ENCODE measurements at places on chromosomes 2 and 18.

GRCh38 chr2:151161821-151162551 lies 99.7 kb downstream of the RBM43 start:
- DNase-seq = no peak

DNA sequence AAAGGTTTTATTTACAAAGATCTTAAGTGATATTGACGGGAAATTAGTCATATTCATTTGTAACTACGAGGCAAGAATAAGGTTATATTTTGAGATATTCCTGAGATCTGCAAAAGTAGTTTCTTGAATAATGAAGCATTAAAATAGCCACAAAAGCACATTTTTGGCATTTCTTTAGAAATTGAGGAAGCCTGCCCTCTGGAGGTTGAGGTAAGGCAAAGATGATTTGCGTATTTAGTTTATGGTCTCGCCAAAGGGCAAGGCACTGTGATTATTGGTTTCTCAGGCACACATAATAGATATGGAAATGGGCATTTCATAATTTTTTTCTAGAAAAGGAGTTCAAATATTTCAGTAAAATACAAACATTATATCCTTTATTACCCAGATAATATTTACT lies 143.7 kb upstream of the RPRM start:
- DNase-seq = no peak

DNA sequence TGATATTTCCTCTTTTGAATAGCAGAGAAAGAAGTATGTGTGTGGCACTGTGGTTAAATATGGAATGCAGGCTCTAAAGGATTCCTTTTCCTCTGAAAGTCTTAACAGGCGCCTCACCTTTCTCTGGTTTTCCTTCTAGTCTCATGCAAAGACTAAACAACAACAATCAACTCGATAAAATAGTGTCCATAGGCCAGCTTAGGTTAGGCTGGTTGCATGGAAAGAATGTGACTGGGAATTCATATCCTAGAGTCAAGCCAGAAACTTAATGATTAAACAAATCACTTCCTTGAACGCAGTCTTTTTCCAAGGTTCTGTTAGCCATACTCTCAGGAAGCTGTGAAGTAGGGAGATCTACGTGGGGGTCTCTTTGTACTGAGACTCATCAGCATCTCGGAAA lies 800.8 kb upstream of the ID2 start:
- DNase-seq = no peak

DNA sequence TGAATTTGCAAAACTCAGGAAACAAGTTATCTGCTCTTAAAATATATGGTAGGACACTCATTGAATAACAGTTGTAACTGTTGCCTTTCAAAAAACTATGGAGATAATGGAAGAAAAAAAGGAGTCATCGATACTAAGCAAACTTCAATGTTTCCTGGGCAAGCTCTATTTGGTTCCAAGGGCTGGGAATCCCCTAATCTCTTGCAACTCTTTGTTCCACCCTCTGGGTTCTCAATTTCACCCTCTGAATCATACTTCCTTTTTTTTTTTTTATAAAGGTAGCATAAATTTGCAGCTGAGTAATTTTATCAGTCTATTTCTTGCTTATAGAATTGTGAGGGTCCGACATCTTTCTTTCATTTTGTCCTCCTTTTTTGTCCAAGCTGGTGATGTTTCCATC lies 36.7 kb downstream of the SLC9A4 start:
- DNase-seq = peak; percentile 22

DNA sequence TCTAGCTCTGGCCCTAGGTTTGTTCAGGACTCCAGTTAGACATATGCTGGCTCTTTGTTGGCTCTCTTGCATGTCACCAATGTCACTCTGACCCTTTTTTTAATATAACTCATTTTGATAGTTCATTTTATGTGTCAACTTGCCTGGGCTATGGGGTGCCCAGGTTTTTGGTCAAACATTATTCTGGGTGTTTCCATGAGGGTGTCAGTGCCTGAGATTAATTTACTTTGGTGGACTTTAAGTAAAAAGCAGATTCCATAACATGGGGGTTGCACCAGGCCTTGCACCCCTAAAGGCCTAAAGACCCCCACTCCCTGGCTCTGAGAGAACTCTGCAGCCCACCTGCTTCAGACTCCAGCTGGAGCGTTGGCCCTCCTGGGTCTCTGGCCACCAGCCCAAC lies 48.1 kb upstream of the SNTG2 start:
- no peak for DNase-seq

GRCh38 chr18:49172246-49172645 lies 221.5 kb upstream of the SMAD7 start:
- DNase-seq = no peak

DNA sequence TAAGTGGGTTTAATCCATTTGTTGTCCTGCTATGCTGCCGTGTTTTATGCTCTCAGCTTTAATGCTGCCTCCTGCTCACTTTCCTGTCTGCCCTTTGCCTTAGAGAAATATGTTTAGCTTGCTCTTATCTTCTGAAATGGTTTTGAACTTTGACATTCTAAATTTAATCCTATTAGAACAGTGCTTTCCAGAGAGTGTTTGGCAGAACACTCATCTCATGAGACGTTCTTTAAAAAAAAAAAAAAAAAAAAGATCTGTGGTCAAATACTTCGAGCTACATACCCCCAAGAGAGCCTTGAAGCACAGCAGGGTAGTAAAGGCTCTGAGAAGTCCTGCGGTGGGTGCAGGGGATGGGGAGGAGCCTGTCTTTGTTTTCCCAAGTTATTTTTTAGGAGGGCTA lies 161.3 kb downstream of the SPP2 start:
- no peak for DNase-seq

DNA sequence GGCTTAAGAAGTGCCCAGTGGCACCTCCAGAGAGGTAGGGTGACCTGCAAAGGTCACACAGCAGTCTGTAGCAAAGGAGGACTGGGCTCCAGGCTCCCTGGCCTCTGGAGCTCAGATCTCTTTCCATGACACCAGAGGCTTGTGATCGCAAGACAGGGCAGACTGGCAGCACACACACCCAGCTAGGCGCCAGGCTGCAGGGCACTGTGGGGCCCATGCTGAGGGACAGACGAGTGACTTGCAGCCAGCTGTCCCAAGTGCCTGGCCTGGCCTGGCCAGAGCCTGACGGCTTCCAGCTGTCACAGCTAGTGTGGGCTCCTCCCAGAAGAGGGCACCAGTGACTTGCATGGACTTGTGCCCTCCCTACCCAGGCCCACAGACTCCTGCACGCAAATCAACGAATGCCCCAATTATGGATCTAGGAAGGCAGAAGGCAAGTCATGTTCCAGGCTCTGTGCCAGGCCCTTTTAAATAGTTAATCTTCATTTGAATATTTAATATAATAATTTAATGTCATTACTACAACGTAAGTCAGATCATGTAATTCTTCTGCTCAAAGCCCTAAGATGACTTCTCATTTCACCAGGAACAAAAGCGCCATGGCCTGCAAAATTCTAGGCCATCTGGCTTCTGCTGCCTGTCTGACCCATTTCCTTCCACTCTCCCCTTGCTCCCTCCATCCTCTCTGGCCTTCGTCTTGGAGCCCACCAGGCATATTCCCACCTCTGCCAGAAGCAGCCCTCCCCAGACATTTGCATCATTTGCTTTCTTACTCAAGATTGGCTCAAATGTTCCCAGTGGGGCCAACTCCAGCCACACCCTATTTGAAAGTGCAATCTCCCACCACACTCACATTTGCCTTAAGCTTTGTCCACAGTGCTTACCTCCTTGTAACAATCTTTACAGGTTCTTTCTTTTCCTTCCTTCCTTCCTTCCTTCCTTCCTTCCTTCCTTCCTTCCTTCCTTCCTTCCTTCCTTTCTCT lies 3.7 kb upstream of the SPEG start:
- peak; percentile 22 for DNase-seq

- DNase-seq = peak; percentile 62
Observed at GRCh38 chr2:160210599-160211138, 10.6 kb upstream of the ITGB6 start.

- no peak for DNase-seq
Observed at GRCh38 chr2:189661957-189662321, 680 bp downstream of the ASNSD1 start.

DNA sequence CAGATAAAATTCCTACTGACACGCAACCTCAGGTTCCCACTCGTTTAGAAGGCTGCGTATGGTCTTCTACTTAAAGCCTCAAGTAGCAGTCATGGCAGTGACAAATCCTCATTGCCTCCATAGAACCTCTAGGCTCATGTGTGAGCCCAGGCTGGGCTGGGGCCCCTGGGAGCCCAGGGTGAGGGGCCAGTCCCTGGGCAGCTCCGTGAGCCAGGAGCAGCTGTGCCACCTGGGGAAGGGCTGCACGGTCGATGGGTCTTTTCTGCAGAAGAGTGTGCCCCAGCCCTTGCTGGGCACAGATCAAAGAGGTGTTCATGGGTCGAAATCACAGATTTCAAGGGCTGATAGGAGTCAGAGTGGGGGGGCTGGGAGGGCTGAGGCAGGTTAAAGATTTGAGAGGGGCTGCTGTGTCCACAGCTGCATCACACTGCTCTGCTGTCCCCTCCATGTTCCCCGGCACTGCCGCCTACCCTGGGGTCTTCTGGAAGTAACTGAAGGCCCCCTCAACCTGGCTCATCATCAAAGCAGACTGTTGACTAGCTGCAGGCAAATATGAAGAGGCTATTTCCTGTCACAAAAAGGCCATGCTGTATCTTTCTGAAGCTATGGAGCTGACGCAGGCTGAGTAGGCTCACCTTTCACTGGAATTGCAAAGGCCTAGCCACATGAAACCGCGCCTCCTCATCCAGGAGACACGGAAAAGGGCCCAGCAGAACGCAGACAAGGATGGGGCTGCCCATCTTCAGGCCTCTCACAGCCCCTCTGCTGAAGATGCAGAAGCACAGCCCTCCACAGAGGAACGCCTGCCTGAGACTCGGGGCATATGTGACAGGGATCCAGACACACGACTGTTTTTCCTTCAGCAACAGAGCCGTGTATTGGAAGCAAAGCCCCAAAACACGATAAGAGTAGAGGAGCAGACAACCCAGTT lies 35.7 kb upstream of the ALPP start:
- no peak for DNase-seq

DNA sequence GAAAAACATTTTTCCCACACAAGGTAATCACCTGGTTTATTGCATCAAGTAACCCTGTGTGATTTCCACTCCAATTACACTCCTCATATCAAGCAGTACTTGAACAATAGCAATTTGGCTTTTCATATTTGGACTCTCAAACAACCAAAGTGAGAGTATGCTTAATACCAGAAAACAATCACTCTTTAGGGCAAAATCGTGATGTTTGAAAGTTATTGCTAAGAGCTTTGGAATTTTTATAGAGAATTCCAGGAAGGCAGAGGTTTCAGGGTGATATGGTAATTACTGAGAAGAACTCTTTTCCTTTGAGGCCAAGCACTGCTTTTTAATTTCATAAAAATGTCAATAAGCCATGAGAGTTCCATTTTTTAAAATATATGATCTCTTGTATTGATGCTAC lies 779.5 kb upstream of the LRRTM1 start:
- no peak for DNase-seq

GRCh38 chr18:62784338-62784965 lies 69.1 kb downstream of the PHLPP1 start:
- peak; percentile 12 for DNase-seq

DNA sequence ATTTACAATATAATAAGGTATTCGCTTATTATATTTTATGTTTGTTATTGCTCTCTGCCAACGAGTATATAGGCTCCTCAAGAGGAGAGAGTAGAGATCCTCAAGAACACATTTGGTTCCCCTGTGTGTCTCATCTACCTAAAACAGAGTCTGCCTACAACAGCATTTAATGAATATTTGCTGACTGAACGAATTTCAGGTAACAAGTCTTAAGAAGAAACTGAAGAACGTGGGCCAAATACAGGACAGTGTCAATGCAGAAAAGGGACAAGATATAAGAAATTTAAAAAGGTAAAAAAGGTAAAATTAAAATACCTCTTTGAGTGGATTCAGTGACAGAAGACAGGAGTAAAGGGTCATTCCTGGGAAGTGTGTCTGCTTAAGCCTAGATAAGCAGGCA lies 129.2 kb downstream of the HNMT start:
- no peak for DNase-seq

GRCh38 chr18:48711651-48712486 lies 173.0 kb downstream of the CTIF start:
- peak; percentile 53 for DNase-seq

GRCh38 chr2:9478526-9478925 lies 4.2 kb downstream of the IAH1 start:
- no peak for DNase-seq

- DNase-seq = no peak
Observed at GRCh38 chr2:241034490-241035141, 36.2 kb downstream of the SNED1 start.

GRCh38 chr2:190809139-190809764 lies 71.4 kb upstream of the GLS start:
- peak; percentile 76 for DNase-seq

- no peak for DNase-seq
Observed at GRCh38 chr2:240646900-240647502, 21.7 kb downstream of the GPR35 start.

DNA sequence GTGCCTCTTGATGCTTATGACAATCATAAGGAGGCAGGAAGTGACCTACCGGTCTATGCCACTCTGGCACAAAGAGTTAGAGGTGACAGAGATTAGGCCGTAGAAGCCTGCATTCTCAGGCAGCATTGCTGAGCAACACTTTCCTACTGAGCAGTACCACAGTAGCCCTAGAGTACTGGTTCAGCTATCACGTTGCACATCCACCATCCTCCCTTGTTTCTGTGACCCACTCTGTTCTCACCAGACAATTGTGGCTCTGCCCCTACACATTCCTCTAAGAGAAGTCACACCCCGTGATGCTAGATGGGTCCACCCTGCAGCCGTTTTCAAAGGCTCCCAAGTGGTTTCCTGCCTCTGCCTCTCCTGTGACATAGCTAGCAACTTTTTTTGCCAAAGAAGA lies 22.6 kb upstream of the SUCLG1 start:
- DNase-seq = no peak

- DNase-seq = no peak
Observed at GRCh38 chr2:226020956-226021355, 621.4 kb downstream of the NYAP2 start.

- no peak for DNase-seq
Observed at GRCh38 chr18:10233082-10233875, 221.2 kb upstream of the APCDD1 start.

GRCh38 chr2:234003972-234004617 lies 46.4 kb upstream of the SPP2 start:
- peak; percentile 91 for DNase-seq

GRCh38 chr2:184815824-184816223 lies 217.5 kb downstream of the ZNF804A start:
- DNase-seq = no peak

GRCh38 chr2:168136392-168136977 lies 110.9 kb downstream of the STK39 start:
- peak; percentile 50 for DNase-seq

DNA sequence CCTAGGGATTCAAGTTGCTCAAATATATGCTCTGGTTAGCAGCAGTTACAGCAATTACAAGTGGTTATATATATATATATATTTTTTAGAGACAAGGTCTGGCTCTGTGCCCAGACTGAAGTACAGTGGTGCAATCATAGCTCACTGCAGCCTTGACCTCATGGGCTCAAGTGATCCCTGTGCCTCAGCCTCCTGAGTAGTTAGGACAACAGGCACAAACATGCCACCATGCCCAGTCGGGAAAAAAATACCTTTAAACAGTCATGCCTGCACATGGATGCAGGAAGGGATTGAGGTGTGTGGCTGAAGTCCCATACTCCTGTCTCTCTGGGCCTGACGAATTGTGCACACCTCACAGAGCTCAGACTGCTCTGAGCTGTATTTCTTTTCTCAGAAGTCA lies 19.6 kb upstream of the DNAH7 start:
- peak; percentile 65 for DNase-seq

- no peak for DNase-seq
Observed at GRCh38 chr2:36708041-36708741, 11.7 kb downstream of the VIT start.
